ENCODE measurements at places on chromosomes 12 and 14.

DNA sequence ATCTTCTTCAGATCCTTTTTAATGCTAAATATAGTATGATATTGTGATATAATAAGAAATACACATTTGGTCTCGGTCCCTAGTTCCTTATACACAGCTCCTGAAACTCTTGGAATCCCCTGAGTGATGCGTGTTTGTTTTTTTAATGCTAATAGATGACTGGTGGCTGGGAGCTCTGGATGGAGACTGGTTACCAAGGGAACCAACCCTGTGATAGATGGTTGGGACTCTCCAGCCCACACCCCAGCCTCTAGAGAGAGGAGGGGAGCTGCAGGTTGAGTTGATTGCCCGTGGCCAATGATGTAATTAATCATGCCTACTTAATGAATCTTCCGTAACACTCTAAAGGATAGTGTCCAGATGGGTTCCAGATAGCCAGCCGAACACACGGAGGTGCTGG lies 140.6 kb downstream of the FBXL14 start:
- no peak for DNase-seq

GRCh38 chr14:53368711-53369201 lies 215.6 kb upstream of the DDHD1 start:
- DNase-seq = no peak

DNA sequence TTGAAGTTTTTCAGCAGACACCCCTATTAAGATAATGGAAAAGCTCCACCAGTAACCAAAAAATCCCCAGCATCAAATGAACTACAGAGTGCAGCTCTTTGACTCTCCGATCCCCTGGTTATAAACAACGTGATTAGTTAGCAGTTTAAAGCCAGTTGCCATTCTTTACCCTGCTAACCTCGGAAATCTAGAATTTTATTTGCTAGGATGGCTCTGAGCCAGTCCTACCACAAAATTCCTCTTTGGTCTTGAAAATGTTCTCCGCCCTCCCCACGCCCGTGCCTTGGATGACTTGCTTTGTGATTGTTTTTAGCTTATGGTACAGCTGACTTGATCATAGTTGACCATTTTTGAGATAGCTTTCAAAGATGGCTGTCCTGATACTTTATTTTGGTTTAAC lies 1.2 kb downstream of the KLHDC2 start:
- DNase-seq = no peak

GRCh38 chr14:56008150-56008549 lies 110.1 kb upstream of the PELI2 start:
- DNase-seq = no peak

GRCh38 chr12:74922642-74923041 lies 287.0 kb downstream of the KCNC2 start:
- DNase-seq = no peak

GRCh38 chr12:3341594-3341993 lies 149.4 kb upstream of the PRMT8 start:
- DNase-seq = no peak

- no peak for DNase-seq
Measured at GRCh38 chr14:84856751-84857534, 673.0 kb upstream of the FLRT2 start.

GRCh38 chr12:119014368-119014767 lies 33.0 kb downstream of the SRRM4 start:
- no peak for DNase-seq

DNA sequence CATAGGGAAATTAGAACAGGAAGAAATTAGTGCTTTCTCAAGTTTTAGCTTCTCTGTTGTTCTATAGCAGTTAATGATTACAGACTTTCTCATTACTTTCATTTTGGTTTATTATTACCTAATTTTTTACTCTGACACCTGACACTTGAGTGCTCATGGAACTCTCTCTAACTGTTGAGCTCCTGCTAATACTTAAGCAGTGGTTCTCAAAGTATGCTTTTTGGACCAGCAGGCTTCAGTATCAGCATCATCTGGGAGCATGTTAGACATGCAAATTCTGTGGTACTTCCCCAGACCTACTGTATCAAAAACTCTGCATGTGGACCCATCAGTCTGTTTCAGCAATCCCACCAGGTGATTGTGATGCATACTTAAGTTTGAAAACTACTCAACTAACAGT lies 235.3 kb downstream of the CCDC91 start:
- DNase-seq = no peak

GRCh38 chr14:53055003-53055402 lies 98.1 kb downstream of the DDHD1 start:
- no peak for DNase-seq

- no peak for DNase-seq
Measured at GRCh38 chr12:59867055-59867454, 271.2 kb downstream of the SLC16A7 start.

DNA sequence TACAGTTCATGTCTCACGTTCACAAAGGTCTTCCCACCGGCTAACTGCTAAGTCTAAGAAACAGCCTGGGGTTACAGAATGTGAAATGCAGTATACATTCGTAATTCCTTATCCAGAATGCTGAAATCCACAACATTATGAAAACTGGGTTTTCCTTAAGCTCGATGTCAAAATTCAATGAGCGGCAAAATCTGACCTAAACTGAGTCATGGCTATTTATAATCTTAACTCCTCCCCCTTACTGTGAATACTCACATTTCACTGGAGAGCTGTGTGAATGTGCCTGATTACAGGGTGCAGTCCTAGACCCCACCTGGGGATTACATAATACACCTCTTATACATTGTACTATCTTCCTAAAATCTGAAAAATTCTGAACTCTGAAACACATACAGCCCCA lies 35.3 kb downstream of the STX2 start:
- no peak for DNase-seq

DNA sequence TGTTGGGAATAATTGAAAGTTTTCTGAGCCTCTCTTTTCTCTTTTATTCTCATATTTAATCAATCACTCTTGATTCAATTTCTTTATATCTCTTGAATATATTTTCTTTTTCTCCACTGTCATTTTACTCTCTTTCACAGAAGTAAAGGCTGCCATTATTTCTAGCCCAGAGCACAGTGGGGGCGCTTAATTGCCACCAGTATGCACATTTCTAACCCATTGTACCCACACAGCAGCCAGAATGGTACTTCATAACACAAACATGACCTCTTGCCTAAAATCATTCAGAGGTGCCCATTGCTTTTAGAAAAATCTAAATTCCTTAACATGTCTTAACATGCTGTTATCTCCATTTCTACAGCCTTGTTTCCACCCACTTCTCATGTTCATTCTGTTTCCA lies 190.2 kb upstream of the LMO3 start:
- no peak for DNase-seq

DNA sequence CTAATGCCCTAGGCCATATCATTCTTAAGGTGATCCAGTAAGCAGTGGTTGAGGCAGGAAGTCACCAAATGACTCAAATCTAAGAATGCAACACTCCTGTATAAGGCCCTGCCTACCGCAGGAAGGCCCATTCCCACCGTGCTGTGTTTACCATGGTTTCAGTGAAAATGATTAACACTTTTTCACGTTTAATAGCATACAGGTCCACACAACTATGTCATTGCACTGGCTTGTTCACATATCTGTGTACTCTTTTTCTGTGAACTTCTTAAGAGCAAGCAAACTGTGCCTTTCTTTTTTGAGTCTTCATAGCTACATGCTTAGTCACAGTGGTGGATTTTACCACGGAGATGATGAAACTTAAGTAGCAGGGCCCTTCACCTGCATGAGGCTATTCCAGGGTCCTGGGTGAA lies 214.9 kb downstream of the CNTN1 start:
- DNase-seq = no peak

DNA sequence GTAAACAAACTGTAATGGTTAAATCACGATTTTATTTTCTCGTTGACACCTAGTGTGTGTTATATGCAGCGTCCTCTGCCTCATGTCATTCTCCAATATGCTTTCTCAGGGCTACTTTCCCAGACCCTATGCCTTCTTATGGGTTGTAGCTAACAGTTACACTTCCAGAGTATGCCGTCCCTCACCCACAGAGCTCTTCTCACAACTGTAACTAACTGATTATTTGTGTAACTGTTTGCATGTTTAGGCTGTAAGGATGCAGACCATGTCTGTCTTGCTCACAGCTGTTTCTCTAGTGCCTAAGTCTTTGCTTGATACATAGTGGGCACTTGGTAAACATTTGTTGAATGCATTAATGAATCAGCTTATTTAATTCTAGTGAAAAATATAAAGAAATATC lies 417.5 kb downstream of the ZFP36L1 start:
- no peak for DNase-seq

- no peak for DNase-seq
Measured at GRCh38 chr12:47378907-47379306, 299.1 kb upstream of the AMIGO2 start.

DNA sequence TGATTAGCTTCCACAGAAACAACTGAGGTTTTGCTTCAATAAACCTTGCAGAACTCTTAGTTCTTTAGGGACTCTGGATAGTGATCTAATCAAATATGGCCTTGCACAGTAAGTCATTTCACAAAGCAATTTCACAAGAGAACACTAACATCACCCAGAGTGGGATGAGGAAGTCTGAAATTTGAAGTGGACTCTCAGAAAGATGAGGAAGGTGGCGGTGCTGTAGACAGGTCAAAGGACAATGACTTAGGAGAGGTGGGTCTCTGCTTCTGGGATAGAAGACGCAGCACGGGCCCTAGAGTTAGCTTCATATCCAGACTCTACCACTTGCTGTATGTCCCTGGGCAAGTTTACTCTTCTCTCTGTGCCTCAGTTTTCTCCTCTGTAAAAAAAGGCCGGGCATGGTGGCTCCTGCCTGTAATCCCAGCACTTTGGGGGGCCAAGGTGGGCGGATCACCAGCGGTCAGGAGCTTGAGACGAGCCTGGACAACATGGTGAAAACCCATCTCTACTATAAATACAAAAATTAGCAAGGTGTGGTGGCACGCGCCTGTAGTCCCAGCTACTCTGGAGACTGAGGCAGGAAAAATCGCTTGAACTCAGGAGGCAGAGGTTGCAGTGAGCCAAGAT lies 18.9 kb downstream of the FOS start:
- DNase-seq = no peak

GRCh38 chr12:48997719-48998496 lies 1.3 kb downstream of the DDN start:
- no peak for DNase-seq

DNA sequence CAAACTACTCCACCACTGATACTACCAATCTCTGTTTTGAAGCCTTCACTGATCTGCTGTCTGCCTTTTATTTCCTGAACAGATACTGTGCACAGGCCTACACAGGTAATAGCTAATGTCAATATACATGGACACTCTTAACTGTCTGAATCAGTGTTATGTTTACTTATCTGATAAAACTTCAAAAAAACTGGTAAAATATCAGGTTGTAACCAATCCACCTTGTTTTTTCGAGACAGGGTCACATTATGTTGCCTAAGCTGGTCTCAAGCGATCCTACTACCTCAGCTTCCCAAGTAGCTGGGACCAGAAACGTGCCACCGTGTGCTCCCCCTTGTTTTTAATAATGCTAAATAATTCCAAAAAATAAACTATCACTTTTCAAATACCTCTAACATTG lies 43.5 kb downstream of the HECTD1 start:
- no peak for DNase-seq

DNA sequence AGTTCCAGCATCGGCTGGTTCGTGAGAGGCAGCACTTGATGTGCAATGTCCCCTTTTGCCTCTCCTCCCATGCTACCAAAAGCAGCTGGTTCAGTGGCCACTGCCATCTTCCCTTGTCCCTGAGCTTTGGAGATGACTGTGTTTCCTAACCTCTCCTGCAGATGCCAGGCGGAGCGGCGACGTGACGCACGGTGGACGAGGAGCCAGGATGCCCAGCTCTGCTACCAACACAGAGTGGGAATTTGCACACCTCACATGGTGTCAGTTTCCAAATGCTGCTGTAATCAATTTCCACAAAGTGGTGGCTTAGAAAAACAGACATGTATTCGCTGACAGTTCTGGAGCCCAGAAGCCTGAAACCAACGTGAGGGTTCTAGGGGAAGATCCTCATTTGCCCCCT lies 42.5 kb upstream of the MAP1LC3B2 start:
- DNase-seq = no peak

GRCh38 chr12:123836292-123836691 lies 74.2 kb downstream of the DNAH10 start:
- no peak for DNase-seq

- no peak for DNase-seq
Measured at GRCh38 chr14:73741876-73742519, 27.8 kb upstream of the PNMA1 start.

DNA sequence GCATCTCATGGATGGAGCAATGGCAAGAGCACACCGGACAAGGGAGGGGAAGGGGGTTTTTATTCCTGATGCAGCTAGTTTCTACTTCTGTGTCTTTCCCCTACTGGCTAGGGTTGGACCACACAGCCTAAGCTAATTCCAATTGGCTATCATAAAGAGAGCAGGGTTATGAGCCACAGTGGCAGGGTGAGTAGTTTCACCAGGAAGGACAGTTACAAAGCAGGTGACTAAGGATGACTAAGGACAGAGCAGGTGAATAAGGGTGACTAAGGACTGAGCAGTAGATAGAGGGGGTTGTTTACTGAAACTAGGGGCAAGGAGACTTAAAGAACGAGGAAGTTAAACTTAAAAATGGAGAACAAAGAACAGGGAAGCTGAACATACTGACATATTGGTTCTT lies 321.4 kb upstream of the SEL1L start:
- no peak for DNase-seq

- DNase-seq = no peak
Measured at GRCh38 chr12:123449249-123449733, 8.6 kb upstream of the SNRNP35 start.

- DNase-seq = no peak
Measured at GRCh38 chr14:79242666-79243065, 968.6 kb downstream of the DIO2 start.

DNA sequence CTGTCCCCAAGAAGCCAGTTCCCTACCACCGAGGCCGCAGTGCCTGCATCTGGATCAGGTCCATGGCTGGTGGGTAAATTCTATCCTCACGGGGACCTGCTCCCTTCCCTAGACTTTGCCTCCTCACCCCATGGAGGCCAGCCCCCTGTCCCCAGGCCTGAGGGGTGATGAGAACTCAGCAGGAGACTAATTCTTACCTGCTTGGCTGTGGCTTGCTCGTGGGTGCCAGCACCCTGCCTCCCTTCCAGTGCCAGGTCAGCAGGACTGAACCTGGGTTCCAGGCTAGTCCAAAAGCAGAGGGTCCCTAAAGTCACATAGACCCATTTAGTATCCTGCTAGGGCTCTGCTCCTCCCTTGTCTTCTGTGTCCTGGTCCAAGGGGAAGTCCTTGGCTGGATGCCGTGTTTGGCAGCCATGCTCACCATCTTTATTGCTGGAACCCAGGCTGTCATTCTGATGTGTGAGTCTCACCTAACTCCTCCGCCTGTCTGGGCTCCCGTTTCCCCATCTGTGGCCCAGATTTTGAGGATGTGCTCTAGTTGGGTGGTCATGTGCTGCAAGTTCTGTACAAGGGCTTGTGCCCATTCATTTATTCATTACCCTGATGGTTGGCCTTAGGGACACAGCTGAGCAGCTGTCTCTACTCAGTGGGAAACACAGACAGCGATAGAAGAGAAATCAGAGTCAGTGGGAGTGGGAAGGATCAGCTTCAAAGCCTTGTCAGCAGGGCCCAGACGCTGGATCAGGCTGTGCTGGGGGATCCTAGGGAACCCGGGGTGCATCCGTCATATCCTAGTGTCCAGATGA lies 949 bp downstream of the PLBD2 start:
- DNase-seq = no peak

Data from stimulated activated CD8-positive, alpha-beta memory T cell treated with anti-CD3 and anti-CD28 coated beads, Interleukin-7, amount 100 ng/mL, for 48 hours (primary cell).